ENCODE measurements at places on chromosomes 6 and 20.

- DNase-seq, result no peak
These were observed 212.4 kb upstream of the RUNX2 start for GRCh38 chr6:45115696-45116095.

DNA sequence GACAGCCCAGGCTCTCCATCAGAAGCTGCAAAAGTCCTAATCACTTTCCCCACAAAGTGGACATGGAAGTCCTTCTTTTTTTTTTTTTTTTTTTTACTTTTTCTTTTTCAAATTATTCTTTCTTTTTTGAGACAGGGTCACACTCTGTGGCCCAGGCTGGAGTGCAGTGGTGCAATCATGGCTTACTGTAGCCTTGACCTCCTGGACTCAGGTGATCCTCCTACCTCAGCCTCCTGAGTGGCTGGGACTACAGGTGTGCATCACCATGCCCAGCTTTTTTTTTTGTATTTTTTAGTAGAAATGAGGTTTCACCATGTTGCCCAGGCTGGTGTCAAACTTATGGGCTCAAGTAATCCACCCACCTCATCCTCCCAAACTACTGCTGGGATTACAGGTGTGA, 29.0 kb upstream of the AKIRIN2 start:
- DNase-seq, result no peak

- DNase-seq, result no peak
These were observed 59.9 kb downstream of the ENPP1 start for GRCh38 chr6:131867744-131868143.

DNA sequence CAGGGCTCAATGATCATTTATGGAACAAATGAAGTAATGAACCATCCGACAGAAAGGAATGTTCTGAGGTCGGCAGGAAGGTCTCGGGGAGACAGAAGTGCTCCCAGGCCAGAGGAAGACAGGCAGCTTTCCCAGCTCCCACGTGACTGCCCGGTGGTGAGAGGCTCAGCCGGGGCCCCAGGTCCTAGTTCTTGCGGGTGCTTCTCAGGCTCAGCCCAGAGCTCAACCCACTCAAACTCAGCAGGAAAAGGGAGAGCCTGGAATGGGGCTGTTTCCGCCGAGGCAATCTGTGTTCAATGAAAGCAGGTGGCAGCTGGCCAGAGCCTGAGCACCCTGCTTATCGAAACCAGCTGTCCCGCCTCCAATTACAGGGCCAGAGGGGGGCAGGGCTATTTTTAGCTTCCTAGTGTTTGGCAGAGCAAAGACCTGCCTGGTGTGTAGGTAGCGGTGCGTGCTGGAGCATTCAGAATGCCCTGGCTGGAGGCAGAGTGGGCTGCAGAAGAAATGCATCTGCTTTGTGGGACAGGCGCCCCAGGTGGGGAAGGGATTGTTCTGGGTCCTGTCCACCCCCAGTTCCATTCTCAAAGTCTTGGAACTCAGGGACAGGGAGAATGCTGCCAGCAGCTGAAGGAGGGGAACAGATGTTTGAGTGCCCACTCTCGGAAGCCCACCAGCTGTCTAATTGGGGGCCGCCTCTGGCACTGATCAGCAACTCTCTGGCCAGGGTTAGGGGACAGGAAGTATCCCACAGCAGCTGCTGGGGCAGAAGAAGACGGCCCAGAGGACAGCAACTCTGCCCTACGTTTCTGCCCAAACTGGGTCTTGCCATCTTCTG, 145.1 kb downstream of the PREX1 start:
- DNase-seq, result peak; percentile 86

DNA sequence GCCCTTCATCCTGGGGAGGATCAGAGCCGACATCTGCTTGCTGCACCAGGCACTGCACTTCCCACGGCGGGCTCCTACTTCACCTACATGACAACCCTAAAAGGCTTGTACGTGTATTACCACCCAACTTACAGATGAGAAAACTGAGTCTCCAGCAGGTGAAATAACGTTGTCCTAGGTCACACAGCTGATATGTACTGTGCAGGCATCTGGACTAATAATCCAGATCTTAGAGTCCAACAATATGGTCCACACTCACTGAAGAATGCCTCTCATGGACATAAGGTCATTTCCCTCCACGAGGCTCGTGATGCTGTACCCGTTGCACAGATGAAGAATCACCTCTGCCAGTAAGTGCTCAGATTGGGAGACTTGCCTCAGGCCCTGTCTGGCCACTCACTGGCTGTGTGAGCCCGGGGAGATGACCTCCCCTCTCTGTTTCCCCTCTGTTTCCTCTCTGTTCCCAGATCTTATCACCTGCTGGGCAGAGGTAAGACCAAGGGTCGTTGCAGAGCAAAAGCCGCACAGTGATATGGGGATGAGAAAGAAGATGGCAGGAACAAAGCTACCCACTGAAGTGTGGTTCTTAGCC, 32.1 kb downstream of the TGM2 start:
- peak; percentile 41 for DNase-seq

GRCh38 chr20:42392442-42392841, 774.3 kb upstream of the CHD6 start:
- DNase-seq, result no peak

DNA sequence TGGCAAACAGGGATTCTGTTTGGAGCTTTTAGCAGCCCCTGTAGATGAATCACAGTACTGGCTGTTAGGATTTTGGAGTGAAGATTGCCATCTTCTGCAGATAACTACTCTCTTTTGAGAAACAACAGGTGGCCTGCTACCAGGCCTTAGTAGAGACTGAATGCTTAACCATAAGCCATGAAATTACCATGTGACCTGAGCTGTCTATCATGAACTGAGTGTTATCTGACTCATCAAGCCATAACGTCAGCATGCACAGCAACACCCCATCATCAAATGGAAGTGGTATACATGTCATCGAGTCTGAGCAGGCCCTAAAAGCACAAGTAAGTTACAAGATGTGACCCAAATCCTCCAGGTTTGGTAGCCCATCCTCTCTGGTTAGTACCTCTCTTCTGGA, 132.6 kb downstream of the GPR63 start:
- no peak for DNase-seq

DNA sequence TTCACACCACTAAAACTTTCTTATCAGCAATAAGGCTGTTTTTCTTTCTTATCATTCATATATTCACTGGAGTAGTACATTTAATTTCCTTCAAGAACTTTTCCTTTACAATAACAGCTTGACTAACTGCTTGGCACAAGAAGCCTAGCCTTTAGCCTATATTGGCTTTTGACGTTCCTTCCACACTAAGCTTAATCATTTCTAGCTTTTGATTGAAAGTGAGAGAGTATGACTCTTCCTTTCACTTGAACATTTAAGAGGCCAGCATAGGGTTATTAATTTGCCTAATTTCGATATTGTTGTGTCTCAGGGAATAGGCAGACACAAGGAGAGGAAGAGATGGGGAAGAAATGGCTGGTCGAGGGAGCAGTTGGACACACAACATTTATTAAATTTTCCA, 23.6 kb downstream of the THEMIS start:
- no peak for DNase-seq

DNA sequence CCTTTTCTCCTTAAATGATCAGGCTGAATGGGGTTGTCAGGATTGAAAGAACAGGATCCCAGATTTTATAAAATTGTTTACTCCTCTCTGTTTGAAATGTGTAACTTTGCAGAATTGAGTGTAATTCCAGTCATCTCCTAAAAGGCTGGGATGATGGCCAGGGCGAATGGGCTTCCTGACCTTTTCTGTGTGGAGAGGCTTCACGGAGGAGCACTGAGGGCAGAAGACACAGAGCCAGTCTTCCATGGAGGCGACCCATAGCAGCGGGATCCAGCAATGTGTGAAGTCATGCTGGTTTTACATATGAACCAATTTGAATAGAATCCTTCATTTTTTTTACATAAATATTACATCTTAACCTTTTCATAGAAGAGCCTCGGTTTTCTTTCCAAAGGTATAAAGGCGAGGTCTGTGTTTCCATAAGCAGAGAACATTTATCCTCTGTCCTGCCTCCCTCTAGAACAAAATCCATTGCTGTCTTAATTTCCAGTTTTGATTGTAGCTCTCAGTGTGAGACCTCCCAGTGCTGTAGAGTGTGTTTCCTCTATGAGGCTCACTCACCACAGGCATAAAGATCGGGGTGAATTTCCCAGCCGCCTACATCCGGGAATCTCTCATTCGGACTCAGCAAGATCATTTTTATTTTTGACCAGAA, 369.7 kb upstream of the FLRT3 start:
- DNase-seq, result no peak

GRCh38 chr20:49804364-49804763, 8.3 kb upstream of the SLC9A8 start:
- no peak for DNase-seq

GRCh38 chr6:315921-316752, 23.9 kb downstream of the DUSP22 start:
- DNase-seq, result peak; percentile 75

- DNase-seq, result no peak
These were observed 337.8 kb downstream of the BTBD3 start for GRCh38 chr20:12255461-12255970.

DNA sequence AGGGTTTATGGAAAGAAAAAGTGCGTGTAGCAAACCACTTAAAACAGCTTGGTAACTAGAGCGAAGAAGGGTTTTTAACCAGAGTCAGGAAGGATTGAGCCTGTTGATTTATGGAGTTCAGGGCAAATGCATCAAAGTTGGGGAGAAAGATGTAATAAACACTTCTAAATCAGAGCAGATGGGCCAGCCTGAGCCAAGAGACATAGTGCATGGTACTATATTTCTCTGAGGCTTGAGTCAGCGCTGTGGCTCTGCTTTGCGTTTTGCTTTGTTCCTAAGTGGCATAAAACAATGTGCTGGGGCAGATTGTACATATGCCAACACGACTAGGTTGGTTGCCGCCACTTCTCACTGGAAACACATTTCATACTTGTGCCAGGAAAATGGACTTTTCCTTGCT, 111.3 kb downstream of the BCKDHB start:
- DNase-seq, result no peak

GRCh38 chr6:47379328-47379727, 69.6 kb upstream of the TNFRSF21 start:
- DNase-seq, result no peak

DNA sequence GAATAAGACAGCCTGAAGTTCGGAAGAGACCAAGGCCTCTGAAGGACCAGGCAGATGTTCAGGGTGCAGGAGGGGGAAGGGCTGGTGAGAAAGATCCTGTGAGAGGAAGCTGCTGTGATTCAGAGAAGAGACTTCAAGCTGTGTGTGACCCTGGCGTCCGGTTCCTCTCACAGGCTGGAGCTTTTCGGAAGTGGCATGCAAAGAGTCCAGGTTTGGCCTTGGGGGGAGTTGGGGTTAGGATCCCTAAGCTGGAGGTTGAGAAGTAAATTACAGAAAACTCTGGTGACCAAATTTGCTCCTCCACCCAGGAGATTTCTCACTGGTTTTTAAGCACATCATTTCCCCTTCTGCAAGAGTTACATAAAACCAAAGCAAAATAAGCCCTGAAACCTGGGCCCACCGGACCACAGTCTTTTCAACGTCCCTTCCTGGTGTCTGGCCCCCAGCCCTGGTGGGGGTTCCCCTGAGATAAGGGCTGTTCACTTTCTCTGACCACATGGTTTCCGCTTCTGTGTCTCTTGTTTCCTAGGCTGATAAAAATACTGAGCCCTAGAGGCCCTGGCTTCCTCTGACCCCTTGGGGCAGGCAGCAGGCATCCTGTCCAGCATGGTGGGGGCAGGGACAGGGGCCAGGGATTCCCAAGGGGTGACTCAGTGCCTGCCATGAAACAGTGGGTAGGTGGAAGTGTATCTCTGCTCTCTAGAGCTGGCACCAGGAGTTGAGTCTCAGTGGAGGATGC, 12.0 kb upstream of the LTA start:
- DNase-seq, result peak; percentile 90

DNA sequence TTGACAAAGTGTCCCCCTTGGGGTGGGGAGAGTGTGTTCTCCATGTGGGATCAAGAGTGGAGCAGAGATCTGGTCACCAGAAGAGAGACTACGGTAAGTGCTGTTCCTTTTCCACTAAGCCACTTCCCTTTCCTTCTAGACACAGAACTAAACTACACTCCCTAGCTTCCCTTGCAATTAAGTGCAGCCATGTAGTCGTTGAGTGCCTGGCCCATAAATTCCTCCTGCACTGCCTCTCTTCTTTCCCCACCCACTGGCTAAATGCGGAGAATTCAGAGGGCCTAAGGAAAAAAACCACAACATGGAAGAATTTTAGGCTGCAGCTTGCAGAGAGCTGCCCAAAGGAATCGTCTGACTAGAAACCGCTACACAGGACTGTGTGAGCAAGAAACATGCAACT, 1.5 kb downstream of the WDR27 start:
- DNase-seq, result no peak

GRCh38 chr20:15320941-15321340, 983.5 kb upstream of the FLRT3 start:
- no peak for DNase-seq

DNA sequence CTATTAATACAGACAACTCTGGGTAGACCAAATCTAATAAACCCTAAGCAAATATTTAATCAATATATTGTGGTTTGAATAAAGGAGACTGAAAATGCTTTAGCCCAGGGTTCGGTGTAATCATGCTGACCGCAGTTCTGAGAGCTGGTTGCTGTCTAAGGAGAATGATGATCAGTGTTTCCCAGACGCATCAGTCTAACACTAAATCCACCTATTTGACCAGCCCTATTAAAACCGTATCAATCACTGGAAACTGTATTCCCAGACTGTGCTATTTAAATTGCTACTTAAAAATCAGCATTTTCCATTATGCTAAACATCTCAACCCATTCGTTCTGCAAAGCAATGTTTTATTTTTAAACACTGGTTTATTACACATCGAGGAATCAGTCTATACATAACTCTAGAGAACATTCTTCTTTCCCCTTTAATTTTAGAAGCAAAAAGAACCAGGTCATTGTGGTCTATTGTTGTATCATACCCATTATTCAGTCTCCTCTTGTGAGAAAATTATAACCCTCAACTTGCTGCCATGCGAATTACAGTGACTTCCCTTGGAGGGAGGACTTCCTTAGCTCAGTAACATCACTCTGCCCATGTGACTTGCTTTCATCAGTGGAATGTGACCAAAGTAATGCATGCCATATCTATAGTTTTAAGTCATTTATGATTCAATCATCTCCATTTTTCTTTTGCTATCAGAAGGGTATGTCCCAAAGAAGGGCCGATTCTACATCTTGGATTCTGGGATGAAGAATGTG, 515.2 kb upstream of the JAG1 start:
- DNase-seq, result no peak

GRCh38 chr6:13590574-13591153, 16.3 kb downstream of the SIRT5 start:
- no peak for DNase-seq

DNA sequence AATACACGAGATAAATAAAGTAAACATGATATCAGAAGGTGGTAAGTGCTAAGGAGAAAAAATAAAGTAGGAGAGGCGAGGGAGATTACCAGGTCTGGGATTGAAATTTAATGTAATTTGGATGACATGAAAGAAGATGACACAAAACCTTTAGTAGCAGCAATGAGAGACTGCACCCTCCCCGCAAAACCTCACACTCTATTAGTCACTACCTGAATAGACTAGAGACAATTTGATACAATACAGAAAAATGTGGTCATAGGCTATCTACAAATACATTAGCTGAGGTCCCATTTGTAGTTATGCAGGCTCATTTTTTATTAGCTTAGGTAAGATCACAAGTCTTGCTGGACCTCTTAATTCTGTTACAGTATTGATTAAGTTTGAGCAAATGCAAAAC, 125.5 kb downstream of the LRFN2 start:
- no peak for DNase-seq

Measured in cardiac septum (tissue), 1 donor.